ENCODE measurements at places on chromosomes 4 and X.

DNA sequence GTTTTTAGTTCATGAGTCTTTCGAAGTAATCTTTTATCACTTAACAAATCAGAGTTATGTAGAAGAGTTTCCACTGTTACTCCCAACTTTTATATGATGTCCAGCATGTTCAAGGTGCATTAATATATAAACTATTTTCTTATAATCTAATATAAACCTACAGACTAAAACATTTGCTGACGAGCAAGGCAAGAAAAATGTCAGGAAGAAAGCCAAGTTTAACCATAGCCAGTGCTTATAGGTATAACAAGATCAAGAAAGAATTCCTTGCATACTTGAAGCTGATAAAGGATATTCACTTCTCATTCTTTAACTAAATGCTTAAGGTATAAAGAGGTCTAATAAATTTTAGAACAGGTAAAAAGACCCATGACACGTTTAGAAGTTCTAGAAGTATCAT is 167.7 kb downstream of the NPNT start:
- no peak for DNase-seq

DNA sequence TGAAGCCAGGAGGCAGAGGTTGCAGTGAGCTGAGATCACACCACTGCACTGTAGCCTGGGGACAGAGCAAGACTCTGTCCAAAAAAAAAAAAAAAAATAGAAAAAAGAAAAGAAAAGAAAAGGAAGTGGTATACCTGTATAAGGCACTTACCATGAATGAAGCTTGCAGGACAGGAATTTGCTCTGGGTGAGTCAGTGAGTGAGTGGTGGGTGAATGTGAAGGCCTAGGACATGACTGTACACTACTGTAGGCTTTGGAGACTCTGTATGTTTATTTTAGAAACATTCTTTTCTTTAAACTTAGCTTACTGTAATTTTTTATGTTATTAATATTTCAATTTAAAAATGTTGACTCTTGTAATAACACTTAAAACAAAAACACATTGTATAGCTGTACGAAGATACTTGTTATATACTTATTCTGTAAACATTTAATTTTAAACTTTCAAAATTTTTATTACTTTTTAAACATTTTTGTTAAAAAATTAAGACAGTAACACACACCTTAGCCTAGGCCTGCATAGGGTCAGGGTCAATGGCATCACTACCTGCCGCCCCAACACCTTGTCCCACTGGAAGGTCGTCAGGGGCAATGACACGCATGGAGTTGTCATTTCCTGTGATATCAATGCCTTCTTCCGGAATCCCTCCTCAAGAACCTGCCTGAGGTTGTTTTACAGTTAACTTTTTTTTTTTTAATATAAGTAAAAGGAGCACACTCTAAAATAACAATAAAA is 78.7 kb downstream of the CLNK start:
- no peak for DNase-seq

- no peak for DNase-seq
Measured at GRCh38 chr4:40825014-40825838, 75.5 kb downstream of the NSUN7 start.

- DNase-seq, result no peak
Measured at GRCh38 chr4:61397174-61397573, 197.0 kb downstream of the ADGRL3 start.

DNA sequence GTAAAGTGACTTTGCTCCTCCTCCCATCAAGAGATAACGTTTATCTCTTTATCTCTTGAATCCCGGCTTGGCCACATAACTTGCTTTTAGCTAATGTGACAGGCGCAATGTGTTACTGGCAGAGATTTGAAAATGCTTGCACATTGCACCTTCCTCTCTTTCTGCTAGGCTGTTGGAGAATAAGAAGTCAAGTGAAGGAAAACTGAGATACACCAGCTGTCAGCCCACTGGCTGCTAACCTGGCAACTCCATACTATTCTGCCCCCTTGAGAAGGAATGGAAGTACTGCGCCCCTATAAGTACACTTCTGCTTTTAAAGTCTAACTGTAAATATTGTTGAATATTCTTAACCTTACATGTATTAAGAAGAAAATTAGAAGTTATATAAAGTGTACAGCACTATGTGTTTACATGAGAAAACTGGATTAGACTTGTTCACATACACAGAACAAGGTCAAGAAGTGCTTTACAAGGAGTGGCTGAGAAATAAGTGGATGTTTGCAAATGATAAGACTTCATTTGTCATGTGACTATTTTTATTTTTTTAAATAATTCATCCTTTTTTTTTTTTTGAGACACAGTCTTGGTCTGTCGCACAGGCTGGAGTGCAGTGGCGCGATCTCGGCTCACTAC is 424.5 kb upstream of the CTSO start:
- DNase-seq, result no peak

DNA sequence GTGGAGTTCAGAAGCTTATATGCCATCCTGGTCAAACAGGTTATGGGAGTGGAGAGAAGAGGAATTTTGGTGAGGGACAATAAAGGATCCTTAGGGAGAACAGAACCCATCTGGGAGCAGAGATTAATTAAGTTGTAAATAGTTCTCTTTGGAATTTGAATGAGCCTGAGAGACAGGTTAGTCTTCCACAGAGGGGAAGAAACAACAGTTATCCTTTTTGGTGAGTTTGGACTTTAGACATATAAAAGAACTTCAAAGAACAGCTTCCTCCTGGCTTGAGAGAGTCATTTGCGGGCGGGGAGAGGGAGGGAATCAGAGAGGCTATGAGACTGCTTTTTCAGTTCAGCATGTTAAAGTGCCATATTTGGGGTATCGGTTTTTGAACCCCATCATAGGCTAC is 793.3 kb upstream of the MAGEB2 start:
- no peak for DNase-seq

DNA sequence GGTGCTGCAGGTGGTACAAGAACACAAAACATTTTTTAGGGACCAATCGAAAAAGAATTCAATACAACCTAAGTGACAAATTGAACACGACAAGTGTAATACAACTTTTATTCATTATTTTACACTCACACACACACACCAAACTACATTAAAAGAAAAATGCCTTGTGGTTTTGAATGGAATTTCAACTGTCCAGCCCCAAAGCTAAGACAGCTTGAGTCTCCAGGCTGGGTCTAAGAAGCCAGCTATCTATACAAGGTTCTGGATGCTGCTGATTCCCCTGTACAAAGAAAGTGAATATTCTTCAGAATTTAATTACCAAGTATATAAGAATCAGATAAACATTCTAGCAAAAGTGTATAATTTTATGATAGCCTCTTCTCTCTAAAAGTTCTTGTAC is 118.2 kb downstream of the PPP3CA start:
- DNase-seq, result no peak

DNA sequence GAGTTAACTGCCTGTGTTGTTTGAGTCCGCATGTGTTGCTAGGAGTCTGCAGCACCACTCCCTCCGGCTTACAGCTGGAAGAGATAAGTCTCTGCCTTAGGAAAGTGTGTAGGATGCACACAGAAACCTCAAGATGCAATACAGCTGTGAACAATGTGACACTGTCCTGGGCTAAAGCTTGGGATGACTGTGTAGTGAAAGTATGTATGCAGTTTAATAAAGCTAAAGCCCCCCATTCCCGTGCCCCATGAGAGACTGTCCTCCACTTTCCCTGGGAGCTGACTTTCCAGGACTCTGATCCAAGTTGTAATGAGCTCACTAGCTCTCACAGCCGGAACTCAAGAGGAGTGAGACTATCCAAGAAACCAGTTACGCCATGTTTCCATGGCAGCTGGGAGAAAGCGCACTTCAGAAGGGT is 156.6 kb upstream of the FTHL17 start:
- no peak for DNase-seq

GRCh38 chr4:94536649-94537469 is 85.1 kb downstream of the PDLIM5 start:
- no peak for DNase-seq

- no peak for DNase-seq
Measured at GRCh38 chrX:33726281-33727160, 405.6 kb downstream of the FAM47A start.

- no peak for DNase-seq
Measured at GRCh38 chrX:538311-538710, 92.3 kb upstream of the SHOX start.

- no peak for DNase-seq
Measured at GRCh38 chr4:68369142-68369805, 19.4 kb upstream of the YTHDC1 start.

- no peak for DNase-seq
Measured at GRCh38 chr4:72286185-72286584, 254.4 kb downstream of the NPFFR2 start.

DNA sequence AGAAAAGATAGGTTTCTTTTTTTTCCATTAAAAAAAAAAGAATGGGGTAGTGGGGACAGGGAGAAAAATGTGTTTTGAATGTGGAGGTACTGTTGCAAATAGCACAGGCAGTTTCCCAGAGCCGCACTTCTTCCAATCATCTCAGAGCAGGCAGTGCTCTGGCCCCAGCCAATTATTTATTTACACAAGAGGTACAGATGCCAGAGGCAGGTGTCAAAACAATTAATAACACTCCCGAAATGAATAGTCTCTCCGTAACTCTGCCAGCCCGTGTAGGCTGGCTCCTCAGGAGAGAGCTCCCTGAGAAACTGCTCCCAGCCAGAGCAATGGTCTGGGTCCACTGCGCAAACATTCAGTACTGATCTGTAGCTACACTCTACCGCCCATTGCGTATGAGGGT is 130.8 kb upstream of the IL1RAPL2 start:
- DNase-seq, result no peak

GRCh38 chr4:95591278-95591677 is 42.5 kb upstream of the UNC5C start:
- no peak for DNase-seq

- no peak for DNase-seq
Measured at GRCh38 chrX:65600106-65600505, 65.5 kb upstream of the LAS1L start.

GRCh38 chr4:2419814-2420213 is 1.1 kb downstream of the CFAP99 start:
- no peak for DNase-seq

DNA sequence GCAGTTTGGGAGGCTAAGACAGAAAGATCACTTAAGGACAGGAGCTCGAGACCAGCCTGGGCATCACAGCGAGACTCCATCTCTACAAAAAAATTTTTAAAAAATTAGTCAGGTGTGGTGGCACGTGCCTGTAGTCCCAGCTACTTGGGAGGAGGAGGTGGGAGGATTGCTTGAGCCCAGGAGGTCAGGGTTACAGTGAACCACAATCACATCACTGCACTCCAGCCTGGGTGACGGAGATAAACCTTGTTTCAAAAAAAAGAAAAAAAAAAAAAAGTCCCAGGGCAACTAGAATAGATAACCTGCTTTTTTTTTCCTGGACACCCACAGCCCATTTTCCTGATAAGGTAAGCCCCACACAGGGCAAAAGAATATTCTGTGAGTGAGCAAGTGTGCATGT is 96.3 kb downstream of the C4orf51 start:
- no peak for DNase-seq

GRCh38 chr4:155614111-155614762 is 52.4 kb upstream of the GUCY1A1 start:
- no peak for DNase-seq

DNA sequence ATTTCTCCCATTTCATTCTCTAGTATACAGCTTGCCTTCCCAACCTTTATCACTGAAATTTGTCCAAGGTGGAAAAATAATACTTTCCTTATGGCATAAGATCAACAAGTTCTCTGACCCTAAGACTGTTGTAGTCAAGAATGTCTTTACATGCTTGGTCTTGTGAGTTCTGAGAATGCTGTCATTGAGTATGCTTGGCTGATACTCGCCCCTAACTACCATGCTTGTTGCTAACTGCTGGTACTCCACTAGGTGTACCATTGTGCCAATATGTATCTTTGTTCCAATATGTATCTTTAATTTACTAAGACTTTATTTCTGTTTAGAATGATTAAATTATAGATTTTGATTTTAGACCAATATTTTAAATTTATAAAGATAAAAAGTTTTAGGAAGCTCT is 796.4 kb downstream of the PCDH7 start:
- no peak for DNase-seq

- DNase-seq, result no peak
Measured at GRCh38 chr4:156575430-156576073, 396.0 kb downstream of the PDGFC start.

GRCh38 chr4:1769692-1770091 is 23.4 kb upstream of the FGFR3 start:
- DNase-seq, result no peak

GRCh38 chrX:22136711-22137110 is 104.6 kb downstream of the PHEX start:
- no peak for DNase-seq

- no peak for DNase-seq
Measured at GRCh38 chr4:36330796-36331195, 49.4 kb downstream of the DTHD1 start.

DNA sequence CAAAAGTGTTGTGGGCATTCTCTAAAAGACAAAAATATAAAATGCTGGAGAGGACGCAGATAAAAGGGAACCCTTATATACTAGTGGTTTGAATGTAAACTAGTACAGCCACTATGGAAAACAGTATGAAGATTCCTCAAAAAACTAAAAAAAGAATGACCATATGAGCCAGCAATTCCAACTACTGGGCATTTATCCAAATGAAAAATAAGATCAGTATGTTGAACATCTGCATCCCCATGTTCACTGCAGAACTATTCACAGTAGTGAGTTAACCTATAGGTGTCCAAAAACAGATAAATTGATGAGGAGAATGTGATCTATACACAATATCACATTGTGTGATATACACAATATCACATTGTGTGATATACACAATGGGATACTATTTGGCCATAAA is 1615.3 kb downstream of the PCDH18 start:
- no peak for DNase-seq

GRCh38 chrX:114599305-114599704 is 15.4 kb downstream of the HTR2C start:
- no peak for DNase-seq

DNA sequence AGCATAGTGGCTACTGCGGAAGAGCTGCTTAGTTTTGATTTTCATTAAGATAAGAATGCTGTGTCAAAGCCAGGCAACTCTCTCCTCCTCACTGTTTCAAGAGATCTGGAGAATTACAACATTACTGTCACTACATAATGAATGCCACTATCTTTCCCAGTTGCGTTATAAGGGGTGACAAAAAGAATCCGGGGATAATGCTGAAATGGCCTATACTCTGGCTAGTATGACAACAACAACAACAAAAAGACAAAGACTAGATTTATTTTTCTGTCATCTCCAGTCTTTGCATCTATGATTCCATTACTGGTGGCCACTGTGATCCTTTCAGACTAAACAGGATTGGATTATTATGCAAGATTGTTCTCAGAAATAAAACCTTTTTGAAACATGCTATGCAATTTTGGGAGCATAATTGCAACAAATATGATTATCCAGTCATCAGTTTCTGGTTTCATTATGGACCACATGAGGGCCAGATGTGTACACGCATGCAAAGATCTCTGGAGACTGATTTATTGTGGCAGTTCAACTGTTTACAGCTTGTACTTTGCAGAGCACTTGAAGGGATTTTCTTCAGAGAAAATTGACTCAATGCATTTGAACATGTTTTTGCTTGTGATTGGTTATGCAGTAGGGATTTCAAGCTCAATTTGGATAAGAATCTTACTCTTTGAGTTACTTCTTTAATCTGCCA is 31.1 kb upstream of the SPANXB1 start:
- DNase-seq, result no peak

Data from stimulated activated CD8-positive, alpha-beta memory T cell treated with anti-CD3 and anti-CD28 coated beads, Interleukin-15, amount 100 ng/mL, for 24 hours (primary cell).